Mesothelial cell of epicardium (in vitro differentiated cells): ENCODE measurements at places on chromosomes 11 and 22.

- no peak overlapping the region for H3K4me3 ChIP-seq
- DNase-seq, result no peak
- H3K36me3 ChIP-seq, result peaks cover 3% of the 10 kb centered on the region
- H3K4me1 ChIP-seq, result peaks cover 48% of the 10 kb centered on the region
These were observed 388.2 kb downstream of the KCNA4 start for GRCh38 chr11:29628609-29629008.

GRCh38 chr11:22163394-22163797 is 29.5 kb upstream of the ANO5 start:
- no peak overlapping the region for H3K27ac ChIP-seq
- no peaks in the 10 kb centered on the region for H3K36me3 ChIP-seq
- H3K27me3 ChIP-seq, result peaks cover 6% of the 10 kb centered on the region
- no peaks in the 10 kb centered on the region for H3K4me1 ChIP-seq

DNA sequence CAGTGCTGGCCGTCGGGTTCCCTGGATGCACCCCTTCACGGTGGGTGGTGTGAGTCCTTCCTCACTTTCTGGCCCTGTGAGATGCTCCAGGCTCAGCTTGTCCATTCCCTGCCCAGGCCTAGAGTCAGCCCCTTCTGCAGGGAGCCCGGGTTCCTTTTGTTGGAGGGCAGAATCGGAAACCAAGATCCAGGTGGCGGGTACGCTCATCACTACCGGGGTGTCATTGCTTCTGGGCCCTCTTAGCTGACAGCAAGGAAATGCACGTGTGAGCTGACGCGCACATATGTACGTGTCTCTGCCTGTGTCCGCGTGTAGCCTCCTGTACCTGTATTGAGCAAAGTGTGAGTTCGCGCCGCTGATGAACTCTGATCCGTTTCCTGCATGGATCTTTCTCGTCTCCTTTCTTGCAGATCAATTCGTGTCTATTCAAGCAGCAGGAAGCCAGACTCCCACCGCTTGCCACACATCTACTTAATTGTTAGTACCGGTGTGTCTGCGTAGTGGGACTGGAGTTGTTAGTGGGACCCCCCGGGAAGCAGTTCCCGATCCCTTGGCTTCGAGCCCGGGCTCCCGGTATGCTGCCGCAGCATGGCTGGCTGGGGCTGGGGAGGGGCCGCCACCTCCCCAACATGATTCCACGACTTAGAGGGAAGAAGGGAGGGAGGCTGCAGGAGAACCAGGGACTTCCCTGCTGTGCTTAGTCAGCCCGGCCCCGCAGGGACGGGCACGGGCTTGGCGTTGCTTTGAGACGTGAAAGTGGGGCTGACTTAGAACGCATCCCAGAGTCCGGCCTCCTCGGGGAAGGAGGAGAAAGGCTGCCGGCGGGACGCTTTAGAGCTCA is 35.9 kb upstream of the GRAMD4 start:
- H3K4me1 ChIP-seq, result peaks cover 47% of the 10 kb centered on the region
- no peak overlapping the region for H3K4me3 ChIP-seq
- H3K27me3 ChIP-seq, result no peaks in the 10 kb centered on the region
- no peak overlapping the region for H3K27ac ChIP-seq
- no peak for DNase-seq
- no peaks in the 10 kb centered on the region for H3K36me3 ChIP-seq

DNA sequence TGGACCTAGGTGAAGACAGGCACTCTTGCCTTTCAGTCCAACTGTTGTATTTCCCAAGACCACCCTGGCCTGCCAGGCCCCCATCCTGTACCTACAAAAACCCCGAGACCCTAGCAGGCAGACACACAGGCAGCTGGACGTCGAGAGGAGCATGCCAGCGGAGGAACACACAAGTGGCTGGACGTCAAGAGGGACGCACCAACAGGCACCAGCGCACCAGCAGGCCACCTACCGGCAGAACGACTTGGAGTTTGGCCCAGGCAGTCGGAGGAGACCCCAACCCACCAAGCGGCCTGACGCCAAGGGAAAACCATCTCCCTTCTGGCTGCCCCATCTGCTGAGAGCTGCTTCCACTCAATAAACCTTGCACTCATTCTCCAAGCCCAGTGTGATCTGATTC is 1883.4 kb upstream of the RAG2 start:
- no peaks in the 10 kb centered on the region for H3K36me3 ChIP-seq
- H3K4me1 ChIP-seq, result no peaks in the 10 kb centered on the region
- no peak overlapping the region for H3K4me3 ChIP-seq
- no peak for DNase-seq
- H3K27ac ChIP-seq, result no peak overlapping the region
- no peaks in the 10 kb centered on the region for H3K27me3 ChIP-seq

GRCh38 chr11:18987454-18988231 is 48.4 kb upstream of the MRGPRX1 start:
- DNase-seq, result no peak
- H3K4me3 ChIP-seq, result no peak overlapping the region
- no peaks in the 10 kb centered on the region for H3K4me1 ChIP-seq
- no peaks in the 10 kb centered on the region for H3K36me3 ChIP-seq
- no peak overlapping the region for H3K27ac ChIP-seq
- peaks cover 45% of the 10 kb centered on the region for H3K27me3 ChIP-seq

DNA sequence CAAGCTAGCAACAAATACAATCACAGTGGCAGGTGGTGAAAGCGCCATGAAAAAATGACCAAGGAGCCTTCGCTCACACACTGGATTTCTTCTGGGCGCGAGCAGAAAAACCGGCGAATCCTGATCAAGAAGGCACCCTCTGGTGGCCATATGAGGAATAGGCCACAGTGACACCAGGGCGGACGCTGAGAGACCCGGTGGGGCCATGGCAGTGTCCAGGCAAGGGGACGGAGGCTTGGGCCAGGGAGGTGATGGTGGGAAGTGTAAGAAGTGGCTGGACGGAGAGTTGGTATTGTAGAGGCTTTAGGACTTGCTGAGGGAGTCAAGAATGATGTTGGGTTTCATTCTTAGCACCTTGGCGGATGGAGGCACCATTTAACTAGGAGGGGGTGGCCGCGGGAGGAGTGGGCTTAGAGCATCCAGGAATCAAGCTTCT is 16.9 kb upstream of the RAC2 start:
- no peaks in the 10 kb centered on the region for H3K36me3 ChIP-seq
- no peak overlapping the region for H3K27ac ChIP-seq
- H3K4me3 ChIP-seq, result no peak overlapping the region
- H3K4me1 ChIP-seq, result peaks cover 19% of the 10 kb centered on the region
- peaks cover 41% of the 10 kb centered on the region for H3K27me3 ChIP-seq

- H3K27me3 ChIP-seq, result no peaks in the 10 kb centered on the region
- no peak for DNase-seq
- no peak overlapping the region for H3K27ac ChIP-seq
- peaks cover 47% of the 10 kb centered on the region for H3K36me3 ChIP-seq
- no peaks in the 10 kb centered on the region for H3K4me1 ChIP-seq
These were observed 35.1 kb downstream of the EP300 start for GRCh38 chr22:41127451-41127850.

- H3K4me1 ChIP-seq, result peaks cover 21% of the 10 kb centered on the region
- no peak overlapping the region for H3K4me3 ChIP-seq
- H3K27me3 ChIP-seq, result no peaks in the 10 kb centered on the region
- no peaks in the 10 kb centered on the region for H3K36me3 ChIP-seq
- no peak for DNase-seq
These were observed 2.1 kb downstream of the MYO7A start for GRCh38 chr11:77129842-77130756.

DNA sequence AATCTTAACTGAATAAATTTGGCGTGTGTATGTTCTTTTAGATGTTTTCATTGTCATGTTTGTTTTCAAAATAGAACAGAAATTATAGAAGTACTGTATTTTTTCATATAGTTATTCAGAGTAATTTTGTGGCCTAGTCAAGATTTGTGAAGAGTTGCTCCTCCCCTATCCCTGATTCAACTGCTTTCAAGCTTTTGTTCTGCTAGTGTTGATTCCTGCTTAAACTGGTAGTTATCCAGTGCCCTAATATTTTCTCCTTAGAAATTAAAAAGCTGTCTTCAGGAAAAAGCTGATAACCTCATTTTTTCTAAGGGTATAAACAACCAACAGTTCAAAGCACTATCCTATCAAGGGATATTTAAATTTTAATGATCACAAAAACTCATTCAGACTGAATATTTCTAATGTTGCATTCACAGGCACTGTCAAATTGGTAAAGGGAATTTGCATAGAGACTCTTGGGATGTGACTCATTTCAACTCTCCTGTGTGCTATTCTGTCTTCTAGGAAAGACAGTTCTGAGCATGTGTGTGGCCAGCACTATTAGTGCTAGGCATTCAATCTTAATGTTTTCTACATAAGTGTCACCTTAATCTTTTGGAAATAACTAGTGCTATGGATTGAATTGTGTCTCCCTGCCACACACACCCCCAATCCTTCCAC is 1776.0 kb downstream of the LRRC4C start:
- H3K27ac ChIP-seq, result no peak overlapping the region
- H3K4me1 ChIP-seq, result peaks cover 2% of the 10 kb centered on the region
- DNase-seq, result no peak
- H3K27me3 ChIP-seq, result no peaks in the 10 kb centered on the region

DNA sequence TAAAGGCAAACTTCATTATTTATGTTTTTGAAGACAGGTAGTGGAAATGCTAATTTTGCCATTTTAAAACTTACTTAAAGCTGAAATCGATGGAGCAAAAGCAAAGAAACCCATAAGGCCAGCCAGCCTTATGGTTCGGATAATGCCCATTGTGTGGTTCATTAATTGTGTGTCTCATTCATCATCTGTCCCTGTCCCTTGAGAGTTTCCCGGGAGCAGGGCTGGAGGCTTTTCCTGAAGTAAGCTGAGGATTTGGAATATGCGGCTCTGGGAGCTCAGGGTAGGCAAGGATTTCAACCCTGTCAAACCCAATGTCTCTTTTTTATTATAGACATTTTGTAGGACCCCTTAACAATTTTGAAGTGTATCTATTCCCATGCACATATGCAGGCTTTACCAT is 790.0 kb upstream of the KIRREL3 start:
- no peaks in the 10 kb centered on the region for H3K36me3 ChIP-seq
- no peaks in the 10 kb centered on the region for H3K27me3 ChIP-seq
- peaks cover 6% of the 10 kb centered on the region for H3K4me1 ChIP-seq

DNA sequence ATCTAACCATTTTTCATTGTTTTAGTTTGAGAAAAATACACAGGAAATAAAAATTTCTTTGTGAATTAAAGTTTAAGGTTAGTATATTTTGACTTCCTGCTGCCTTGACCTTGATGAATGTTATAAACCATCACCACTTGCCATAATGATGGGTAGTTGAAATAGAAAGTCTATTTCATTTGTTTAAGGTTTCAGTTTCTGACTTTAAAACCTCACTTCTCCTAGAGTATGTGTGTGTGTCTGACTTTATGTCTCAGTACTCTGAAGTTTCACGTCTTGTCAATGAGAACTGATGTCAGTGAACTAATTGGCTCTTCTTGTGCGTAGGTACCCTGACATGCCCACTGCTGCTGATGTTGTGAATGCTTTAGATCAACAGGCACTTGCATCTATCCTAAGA is 188.2 kb downstream of the METTL15 start:
- DNase-seq, result no peak
- H3K27me3 ChIP-seq, result no peaks in the 10 kb centered on the region
- H3K36me3 ChIP-seq, result peaks cover 23% of the 10 kb centered on the region
- H3K4me3 ChIP-seq, result no peak overlapping the region
- H3K4me1 ChIP-seq, result no peaks in the 10 kb centered on the region

DNA sequence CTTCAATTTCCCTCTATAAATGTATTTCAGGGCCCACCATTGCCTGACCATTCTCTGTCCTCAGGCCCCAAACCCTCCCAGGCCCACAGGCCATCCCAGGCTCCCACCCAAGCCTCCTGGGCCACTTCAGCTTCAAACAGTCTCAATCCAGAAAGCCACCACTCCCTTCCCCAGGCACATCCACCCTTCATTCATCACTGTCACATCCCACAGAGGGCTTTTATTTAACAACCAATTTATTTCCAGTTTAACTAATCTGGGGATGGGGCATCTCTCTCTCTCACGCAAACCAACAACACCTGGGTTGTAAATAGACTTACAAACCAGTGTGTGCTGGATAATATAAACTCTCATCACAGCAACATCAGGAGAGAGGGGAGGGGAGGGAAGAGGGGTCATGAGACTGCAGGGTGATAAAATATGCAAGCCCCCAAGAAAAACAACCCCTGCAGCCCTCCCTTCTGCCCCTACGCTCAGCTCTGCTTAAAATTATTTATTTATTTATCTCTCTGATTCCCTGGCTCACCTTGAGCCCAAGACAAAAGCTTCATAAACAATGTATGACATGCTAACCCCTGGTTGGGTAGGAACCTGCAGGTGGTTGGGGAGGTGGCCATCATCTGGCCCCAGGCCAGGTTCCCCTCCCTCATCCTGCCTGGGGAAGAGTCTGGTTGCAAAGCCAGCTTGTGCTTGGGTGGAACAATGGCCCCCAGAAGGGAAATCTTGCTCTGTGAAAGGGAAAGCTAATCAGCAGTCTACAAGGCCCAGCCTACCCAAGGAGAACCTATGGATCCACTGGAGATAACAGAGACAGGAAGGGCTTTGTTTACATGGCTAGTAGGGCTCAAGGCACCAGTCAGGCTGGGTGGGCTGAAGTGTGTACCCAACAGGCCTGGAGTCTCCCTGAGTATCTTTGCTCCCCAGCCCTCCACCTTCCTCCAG is 359.2 kb downstream of the BUD13 start:
- no peaks in the 10 kb centered on the region for H3K36me3 ChIP-seq
- no peak for DNase-seq
- H3K27me3 ChIP-seq, result peaks cover 32% of the 10 kb centered on the region
- H3K27ac ChIP-seq, result peak overlapping the region; percentile 30
- no peak overlapping the region for H3K4me3 ChIP-seq

DNA sequence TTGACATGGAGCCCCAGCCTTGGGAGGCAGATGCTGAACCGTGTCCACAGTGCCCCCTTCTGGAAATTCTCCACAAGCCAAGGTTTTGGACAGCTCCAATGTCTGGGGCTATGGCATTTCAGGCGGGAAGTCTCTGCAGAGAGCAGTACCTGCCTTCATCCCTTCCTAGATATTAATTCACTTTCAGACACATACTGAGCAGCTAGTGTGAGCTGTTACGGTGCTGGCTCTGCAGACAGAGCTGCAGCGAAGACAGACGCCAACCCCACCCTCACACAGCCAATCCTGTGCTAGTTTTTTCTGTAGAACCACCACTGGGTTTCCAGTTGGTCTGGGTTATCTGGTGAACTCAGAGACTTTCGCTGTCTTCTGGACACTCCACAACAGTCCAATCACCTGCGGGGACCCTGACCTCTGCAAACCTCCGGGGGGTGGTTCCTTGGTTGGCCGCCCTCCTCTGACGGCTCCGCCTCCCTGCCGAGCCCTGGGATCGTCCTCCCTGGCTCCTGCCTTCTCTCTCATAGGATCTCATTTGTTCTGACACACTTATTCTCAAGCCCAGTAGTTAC is 9.1 kb downstream of the LMF2 start:
- no peak overlapping the region for H3K27ac ChIP-seq
- no peaks in the 10 kb centered on the region for H3K27me3 ChIP-seq
- H3K4me1 ChIP-seq, result peaks cover 2% of the 10 kb centered on the region
